ENCODE measurements at places on chromosomes 5 and 9.
A peak's percentile ranks its signal among the peaks of the same experiment; 100 is the strongest.

DNA sequence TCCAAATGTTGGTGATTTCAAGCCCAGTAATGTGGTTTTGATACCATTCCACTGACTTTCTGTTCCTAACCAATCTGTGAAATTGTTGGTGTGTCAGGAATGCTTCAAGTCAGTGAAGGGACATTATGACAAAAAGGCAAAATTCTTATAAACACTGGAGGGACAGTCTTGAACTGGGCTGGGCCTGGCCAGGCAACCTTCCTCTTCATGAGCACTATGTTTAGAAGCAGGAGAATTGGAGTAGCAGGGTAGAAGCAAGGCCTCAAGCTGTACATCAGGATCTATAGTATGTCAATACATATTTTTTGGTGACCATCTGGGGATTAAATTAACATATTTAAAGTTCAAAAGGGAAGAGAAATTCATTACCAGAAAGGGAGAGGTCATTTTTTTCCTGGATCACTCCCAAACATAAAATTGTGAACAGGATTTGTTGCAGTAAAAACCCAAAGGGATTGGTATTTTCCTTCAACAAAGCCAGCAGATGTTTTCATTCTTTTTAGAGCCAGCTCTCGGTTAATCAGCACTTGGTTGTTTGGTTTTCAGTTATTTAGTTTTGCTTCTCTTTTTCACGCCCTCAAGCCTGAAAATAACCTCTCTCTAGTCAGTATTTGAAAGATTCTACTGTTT, 77.9 kb upstream of the PIK3R1 start:
- DNase-seq = no peak

GRCh38 chr5:180101451-180102105, 30.0 kb upstream of the RNF130 start:
- no peak for DNase-seq

DNA sequence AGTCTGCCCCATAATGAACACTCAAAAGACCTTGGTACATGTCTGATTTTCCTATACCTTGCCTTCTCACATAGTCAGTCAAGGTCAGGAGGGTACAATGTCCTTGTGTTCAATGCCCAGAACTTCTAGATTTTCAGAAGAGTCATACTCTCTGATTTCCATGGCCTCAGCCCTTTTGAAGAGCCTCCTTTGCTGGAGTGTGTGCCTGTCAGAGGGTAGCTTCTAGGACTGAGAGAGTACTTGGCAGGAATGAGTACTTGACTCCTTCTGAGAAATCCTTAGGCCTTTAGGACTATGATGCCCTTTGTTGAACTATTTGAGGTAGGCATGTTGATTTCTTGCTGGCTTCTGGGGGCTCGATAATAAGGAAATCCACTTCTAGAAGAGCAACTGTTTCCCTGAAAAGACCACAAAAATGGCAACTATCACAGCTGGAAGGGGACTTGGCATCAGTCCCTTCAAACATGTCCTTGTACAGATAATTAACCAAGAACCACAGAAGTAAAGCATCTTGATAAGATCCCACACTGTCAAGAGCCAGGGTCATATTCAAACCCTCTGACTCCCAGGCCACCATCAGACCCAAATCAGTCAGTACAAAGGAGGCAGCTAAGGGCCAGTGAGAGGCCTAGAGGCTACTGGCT, 10.6 kb upstream of the MEGF9 start:
- DNase-seq = no peak

GRCh38 chr9:61665330-61665751, 475.5 kb downstream of the SPATA31A7 start:
- DNase-seq = peak; percentile 28

DNA sequence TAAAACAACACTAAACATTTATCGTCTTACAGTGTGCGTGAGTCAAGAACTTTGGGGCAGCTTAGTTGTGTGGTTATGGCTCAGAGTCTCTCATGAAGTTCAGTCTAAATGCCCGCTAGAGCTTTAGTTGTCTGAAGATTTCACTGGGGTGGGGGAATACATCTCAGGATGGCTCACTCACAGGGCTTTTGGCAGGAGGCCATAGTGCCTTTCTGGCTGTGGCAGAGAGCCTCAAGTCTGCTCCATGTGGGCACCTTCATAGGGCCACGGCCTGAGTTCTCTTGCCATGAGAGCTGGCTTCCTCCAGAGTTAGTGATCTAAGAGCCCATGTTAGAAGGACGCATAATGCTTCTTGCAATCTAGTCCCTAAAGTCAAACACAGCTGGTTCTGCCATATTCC, 258.8 kb upstream of the NUDT12 start:
- DNase-seq = no peak

DNA sequence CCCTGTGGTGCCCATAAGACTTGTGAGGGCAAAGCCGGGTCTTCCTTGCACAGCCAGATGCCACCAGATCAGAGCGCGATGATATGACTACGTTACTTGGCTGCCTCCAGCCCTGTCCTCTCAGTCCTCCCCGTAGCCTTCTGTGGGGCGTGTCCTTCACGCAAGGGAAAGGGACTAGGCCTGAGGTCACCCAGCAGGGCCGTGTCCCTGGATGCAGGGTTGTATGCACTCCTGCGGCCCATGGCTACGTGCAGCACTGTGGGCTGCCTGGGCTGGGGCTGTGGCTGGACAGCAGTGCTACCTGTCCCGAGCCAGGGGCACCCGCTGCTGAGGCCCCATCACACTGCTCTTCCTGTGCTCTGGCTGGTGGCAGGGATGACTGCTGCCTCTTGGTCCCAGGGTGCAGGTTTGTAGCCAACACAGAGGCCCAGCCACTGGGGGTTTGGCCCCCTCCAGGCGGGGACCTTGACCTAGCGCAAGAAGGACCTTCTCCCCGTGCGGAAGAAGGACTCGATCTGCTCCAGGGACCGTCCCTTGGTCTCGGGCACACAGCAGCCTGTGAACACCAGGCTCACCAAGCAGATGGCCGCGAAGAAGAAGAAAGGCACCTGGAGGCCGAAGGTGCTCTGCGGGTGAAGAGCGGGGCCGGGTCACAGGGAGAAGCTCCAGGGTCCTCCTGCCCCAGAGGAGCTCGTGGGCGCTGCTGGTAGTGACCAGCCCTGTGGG, 7.2 kb downstream of the SLC2A6 start:
- no peak for DNase-seq

DNA sequence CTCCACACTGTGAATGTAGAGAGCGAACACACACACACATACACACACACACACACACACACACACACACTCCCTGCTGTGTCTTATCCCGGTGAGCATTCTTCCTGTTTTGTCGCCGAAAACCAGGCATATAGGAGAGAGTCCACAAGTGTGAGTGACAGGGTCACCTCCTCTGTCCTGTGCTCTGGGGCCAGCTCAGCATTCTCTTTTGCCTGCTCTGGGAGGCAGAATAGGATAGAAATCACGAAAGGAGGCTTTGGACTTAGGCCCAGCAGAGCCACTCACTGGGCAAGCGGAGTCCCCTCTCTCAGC, 3.0 kb downstream of the LAMC3 start:
- DNase-seq = no peak

- DNase-seq = no peak
Observed at GRCh38 chr5:111829701-111830100, 72.7 kb upstream of the NREP start.

GRCh38 chr5:75601996-75602395, 9.3 kb upstream of the ANKDD1B start:
- DNase-seq = no peak

GRCh38 chr9:12681620-12682019, 11.6 kb upstream of the TYRP1 start:
- DNase-seq = no peak

GRCh38 chr9:100020121-100020795, 78.5 kb downstream of the ERP44 start:
- DNase-seq = no peak

DNA sequence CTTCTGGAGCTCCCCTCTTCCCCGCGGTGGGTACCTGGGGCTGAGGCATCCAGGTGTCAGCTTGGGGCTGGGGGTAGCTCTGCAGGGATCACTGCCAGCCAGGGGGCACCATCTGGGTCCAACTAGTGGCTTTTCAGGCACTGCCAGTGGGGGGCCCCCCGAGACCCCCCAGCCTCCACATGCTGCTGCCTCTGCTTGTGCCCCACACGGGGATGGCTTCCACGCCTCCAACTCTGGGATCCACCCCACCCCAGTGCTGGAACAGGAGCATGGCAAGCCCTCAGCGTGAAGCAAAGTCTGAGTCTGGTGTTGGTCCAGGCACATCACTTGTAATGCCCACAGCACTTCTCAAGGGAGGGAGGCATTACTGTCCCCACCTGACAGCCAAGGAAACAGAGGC, 260.5 kb upstream of the MVB12B start:
- no peak for DNase-seq

DNA sequence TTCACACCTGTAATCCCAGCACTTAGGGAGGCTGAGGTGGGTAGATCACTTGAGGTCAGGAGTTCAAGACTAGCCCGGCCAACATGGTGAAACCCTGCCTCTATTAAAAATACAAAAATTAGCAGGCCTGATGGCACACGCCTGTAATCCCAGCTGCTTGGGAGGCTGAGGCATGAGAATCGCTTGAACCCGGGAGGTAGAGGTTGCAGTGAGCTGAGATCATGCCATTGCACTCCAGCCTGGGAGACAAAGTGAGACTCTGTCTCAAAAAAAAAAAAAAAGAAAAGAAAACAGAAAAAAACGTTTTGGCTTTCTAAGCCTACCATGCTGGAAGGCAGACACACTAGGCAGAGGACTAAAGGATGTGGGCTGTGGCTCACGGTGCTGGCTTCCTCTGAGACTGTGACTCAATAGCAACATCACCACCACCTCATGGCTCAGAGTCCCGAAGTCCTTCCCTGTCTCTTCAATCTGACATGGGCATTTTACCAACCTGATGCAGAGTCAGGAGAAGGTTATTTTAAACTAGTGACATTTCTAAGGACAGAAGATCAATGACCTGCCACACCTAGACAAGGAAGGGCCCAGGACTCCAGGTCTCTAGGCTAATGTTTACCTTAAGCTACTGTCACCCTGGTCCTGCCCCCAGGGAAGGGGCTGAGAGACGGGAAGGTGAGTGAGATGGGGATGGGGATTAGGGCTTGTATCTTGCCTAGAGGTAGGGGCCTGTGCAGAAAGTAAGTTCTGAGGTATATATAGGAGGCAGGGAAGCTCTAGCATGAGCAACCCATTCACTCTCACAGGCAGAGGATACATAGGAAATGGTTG, 3.7 kb downstream of the ECSCR start:
- DNase-seq = no peak

GRCh38 chr5:6188976-6189375, 189.4 kb downstream of the MED10 start:
- no peak for DNase-seq

- no peak for DNase-seq
Observed at GRCh38 chr5:72076621-72077300, 30.5 kb upstream of the MAP1B start.

GRCh38 chr9:33249087-33249658, 9.2 kb downstream of the SPINK4 start:
- peak; percentile 4 for DNase-seq

GRCh38 chr5:126422994-126423788, at the start of gene GRAMD2B:
Gene GRAMD2B (plus strand): TSS chr5:126423409. CDS start chr5:126423607, 198 bp downstream.
- peak; percentile 90 for DNase-seq

DNA sequence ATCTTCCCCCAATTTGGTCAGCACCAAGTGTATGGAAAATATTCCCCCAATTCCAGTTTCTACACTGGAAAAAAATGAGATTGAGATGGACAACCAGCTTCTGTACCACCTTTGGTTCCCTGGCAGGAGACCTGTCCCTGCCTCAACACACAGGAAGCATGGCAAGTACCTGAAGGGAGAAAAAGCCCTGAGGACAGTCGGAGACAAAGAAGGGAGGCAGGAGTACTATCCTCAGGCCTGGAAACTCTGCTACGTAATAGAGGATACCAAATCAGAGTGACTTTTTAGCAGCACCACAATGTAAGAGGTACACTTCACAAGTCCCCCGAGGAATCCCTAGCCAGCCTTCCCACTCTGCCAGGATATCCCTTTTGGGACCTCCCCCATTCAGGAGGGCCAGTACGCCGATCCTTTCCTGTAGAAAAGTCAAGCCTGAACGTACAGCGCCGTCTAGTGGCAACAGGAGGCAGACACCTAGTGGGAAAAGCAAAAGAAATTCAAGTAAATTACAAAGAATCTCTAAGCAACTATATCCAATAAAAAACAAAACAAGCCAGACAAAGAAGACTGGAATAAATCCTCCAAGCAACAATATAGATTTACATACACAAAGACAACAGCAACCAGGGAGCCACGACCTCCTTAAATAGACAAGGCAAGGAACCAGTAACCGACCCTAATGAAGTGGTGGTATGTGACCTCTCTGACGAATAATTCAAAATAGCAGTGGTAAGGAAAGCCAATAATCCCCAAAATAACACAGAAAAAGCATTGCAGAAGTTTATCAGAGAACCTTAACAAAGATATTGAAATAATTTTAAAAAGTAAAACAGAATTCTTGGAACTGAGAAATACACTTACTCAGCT, 63.3 kb upstream of the SLCO6A1 start:
- DNase-seq = no peak

DNA sequence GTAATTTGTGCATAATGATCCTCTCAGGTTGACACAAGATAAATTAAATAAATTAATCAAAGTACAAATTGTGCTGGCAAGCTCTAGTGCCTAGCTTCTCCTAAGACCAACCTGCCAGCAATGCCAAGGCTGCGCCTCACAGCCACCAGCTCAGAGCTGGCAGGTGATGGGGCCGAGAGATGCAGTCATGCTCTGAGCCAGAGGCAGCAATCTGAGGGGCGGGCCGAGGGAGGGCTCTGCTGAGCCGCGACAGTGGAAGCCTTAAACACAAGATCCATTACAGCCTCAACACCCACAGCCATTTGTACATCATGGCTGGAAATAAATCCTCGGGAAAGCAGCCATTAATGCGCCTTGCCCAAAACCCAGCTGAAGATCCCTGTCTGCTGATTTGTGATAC, 20.3 kb downstream of the MED27 start:
- no peak for DNase-seq

- DNase-seq = no peak
Observed at GRCh38 chr5:68449380-68449779, 233.8 kb downstream of the PIK3R1 start.

DNA sequence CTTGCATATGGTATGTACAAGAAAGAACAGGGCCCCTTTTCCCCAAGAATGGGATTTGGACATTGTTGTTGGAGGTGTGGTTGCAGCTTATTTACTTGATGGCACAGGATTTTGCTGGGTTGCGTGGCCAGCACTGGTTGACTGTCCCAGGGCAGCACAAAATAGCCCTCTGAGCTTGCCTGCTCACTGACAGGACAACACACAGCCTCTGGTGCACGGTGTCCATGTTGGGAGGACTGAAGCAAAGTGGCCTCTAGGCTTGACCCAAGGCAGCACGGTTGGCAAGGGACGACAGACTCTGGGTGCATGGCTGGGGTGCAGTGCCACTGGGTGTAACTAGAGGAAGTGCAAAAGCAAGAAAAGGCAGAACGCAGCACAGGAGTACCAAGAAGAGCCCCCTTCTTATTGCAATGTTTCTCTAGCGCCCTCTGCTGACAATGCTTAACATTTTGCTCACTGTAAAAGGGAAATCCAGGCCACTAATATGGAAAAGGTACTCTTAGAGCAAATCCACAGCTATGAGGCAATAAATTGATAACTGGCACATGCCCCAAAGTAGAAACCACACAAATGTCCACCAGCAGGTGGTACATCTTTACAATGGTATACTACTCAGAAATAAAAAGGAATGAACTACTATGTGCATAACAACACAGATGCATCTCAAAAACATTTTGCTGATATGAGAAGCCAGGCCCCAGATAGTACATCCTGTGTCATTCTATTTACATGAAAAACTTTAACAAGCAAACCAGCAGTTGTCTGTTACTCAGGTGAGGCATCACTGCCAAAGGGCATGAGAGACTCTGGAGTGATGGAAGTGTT, 47.4 kb upstream of the BARX1 start:
- no peak for DNase-seq

Data from left forelimb (tissue), 1 donor.